ENCODE measurements at places on chromosomes 6 and 20.

- DNase-seq: no peak
These were observed 11.4 kb upstream of the RAMACL start for GRCh38 chr6:166597711-166598440.

DNA sequence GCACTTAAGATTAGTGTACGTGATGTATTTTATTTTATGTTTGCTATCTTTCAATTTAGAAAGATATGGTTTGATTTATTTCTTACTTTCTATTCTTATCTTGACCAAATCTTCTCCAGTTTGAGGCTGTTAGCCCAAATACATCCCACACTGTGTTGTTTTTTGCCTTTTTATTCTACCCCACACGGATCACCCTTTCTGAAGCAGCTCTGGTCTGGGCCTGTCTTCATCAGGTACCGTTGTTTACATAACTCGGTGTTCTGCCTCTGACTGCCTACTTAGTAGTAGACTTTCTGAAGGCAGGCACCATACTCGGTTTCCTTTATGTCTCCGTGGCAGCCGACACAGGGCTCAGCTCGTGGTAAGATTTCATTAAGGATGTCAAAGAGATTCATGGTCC, 95.0 kb downstream of the PHACTR1 start:
- DNase-seq: no peak

DNA sequence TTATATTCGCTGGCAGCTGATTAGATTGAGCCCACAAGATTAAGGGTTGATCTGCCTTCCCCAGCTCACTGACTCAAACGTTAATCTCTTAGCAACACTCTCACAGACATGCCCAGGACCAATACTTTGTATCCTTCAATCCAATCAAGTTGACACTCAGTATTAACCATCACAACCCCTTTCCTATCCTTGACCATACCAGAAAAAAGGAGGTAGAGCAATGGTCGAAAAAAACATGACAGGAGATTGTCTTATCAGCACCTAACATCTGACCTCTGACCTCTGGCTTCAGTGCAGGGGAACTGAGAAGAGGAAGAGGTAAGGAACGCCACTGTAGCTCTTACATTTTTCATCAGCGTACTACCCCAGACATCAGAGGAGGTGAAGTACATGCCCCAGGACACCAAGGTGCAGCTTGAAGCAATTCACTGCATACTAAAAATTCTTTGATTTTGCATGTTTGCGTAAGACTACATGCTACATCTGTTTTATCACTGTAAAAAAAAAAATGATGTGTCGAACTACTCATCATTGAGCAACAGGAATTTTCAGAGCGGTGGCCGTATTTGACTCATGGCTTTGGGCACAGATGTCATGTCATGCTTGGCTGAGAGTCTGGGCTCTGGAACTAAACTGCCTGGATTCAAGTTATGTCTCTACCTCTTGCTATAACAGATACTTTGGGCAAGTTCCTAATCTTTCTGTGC, 188.0 kb upstream of the TAB2 start:
- DNase-seq: peak; percentile 77

- no peak for DNase-seq
These were observed 102.4 kb downstream of the COL12A1 start for GRCh38 chr6:75103431-75103830.

DNA sequence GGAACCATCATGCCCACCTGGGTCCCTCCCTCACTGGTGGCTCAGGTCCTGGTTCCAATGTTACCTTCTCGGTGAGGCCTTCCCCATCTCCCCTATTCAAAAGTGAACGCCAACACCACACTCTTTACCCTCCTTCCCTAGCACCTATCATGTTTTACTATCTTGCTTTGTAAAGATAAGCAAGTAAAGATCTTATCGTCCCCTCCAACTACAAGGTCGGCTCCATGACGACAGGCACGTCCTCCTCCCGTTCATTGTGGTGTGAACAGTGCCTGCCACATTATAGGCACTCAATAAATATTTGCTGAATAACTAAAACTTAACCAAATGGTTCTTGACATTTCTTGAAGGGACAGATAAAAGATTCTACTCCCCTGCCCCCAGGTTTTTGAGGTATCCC, 147.1 kb downstream of the PREX1 start:
- DNase-seq: no peak

GRCh38 chr6:131764350-131764749, 43.5 kb upstream of the ENPP1 start:
- DNase-seq: peak; percentile 25

GRCh38 chr6:43310624-43311023, 2.0 kb upstream of the CRIP3 start:
- DNase-seq: no peak

DNA sequence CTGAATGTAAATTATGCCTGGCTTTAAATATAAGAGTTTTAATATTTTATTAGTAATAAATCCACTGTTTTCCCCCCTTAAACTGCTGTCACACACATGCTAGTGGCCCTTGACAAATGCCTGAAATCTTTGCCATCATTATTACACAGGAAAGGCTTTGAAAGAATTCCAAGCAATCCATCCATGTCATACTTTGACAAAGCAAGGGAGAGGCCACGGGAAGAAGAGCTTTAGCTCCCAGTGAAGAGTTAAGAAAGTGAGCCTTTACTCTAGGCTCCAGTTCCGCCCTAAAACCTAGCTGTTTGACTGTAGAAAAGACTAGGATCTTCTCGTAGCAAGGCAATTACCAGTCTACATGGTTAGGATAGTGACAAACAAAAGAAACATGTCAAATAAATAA, 147.9 kb downstream of the GMDS start:
- DNase-seq: no peak

DNA sequence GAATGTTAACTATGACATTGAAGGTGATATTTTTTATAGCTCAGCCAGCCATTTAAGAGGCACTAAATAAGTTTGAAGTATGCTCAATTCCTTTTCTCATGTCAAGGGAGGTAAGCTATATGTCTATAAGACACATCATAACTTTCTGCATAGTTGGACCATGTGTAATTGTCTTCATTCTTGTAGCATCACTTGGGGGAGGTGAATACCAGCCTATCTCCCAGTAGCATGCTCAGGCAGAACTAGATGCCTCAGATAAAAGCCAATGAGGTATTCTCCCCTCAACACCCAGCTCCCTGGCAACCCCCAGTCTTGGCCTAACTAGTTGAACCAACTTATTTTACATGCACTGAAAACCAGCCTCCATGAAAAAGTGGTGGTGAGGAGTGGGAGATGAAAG, 158.3 kb upstream of the JAG1 start:
- peak; percentile 77 for DNase-seq

- DNase-seq: no peak
These were observed 8.2 kb downstream of the POU3F2 start for GRCh38 chr6:98842342-98843180.

GRCh38 chr6:14079971-14080370, 37.6 kb upstream of the CD83 start:
- DNase-seq: no peak

- no peak for DNase-seq
These were observed 126.9 kb downstream of the DHX35 start for GRCh38 chr20:39089029-39089428.

DNA sequence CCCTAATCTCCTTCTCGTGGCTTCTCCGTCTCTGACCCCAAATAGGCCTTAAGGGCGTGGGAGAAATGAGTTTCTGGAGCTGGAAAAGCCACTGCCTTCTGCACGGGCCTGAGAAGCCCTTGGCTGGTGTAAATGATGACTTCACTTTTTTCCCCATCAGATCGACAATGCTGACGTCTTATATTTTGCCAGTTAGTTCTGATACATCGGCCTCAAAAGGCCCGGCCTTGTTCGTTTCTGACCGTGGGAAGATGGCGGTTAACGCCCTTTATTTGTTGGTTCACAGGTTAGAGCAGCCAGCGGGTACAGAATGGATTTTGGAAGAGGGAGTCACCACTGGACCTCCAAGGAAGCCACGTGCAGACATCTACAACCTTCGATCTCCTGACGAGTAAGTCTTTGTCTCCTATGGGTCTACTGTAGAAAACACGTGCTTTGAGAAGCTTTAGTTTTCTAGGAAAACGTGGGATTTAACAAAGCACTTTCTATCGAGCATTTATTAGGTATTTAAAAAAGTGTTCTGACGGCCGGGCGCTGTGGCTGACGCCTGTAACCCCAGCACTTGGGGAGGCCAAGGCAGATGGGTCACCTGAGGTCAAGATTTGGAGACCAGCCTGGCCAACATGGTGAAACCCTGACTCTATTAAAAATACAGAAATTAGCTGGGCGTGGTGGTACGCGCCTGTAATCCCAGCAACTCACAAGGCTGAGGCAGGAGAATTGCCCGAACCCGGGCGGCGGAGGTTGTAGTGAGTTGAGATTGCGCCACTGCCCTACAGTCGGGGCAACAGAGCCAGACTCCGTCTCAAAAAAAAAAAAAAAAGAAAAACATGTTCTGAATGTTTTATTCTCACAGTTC, 1.2 kb upstream of the ZNFX1 start:
- peak; percentile 37 for DNase-seq

DNA sequence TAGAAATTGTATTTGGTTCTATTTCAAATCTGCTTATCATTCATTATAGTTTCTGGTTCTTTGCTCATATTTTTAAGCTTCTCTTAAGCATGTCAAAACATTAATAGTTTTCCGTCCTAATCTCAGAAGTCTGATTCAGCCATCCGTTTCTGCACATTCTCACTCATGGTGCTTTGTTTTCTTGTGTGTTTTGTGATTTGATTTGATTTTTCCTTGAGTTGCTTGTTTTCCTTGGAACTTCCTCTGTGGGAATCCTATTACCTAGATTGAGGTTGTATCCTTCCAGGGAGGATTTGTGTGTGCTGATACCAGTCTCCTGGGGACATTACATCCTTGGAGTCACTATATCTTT, 7.9 kb downstream of the SNX9 start:
- no peak for DNase-seq

- peak; percentile 70 for DNase-seq
These were observed 230.8 kb downstream of the LRFN2 start for GRCh38 chr6:40356242-40356910.

DNA sequence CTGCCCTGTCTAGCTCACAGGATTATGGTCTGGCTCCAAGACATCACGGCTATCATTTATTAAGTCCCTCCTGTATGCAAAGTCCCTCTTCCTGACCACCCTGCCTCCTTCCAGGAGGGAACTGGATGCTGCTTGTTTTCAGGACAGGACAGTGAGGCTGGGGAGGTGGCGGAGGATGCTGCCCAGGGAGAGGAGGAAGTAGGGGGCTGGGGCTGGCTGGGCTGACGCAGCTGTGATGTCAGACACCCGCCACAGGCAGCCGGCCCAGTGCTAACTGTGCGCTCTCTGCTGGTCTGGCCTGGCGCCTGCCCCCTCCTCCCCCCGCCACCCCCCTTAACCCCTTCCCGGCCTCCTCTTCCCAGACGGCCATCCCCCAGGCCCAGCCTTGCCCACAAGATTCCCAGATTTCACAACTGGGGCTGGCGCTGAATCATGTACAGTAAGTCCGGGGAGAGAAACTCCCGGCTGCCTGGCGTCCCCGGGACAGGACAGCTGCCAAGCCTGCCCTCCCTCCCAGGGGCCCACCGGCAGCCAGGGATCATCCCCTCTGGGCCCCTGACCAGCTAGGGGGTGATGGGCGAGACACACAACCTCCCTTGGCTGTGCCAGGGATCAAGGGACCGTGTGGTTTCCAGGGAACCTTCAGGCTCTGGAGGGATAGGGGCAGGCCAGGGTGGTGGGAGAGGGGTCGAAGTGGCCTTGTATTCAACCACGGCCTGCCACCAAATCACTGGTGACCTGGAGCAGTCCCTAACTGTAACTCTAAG, 118.1 kb downstream of the CEBPB start:
- DNase-seq: peak; percentile 100

GRCh38 chr20:60294632-60295031, 336.4 kb downstream of the CDH26 start:
- no peak for DNase-seq

Measured in fibroblast of skin of right biceps (primary cell).